ENCODE measurements at places on chromosomes 4 and X.
A peak's percentile ranks its signal among the peaks of the same experiment; 100 is the strongest.

DNA sequence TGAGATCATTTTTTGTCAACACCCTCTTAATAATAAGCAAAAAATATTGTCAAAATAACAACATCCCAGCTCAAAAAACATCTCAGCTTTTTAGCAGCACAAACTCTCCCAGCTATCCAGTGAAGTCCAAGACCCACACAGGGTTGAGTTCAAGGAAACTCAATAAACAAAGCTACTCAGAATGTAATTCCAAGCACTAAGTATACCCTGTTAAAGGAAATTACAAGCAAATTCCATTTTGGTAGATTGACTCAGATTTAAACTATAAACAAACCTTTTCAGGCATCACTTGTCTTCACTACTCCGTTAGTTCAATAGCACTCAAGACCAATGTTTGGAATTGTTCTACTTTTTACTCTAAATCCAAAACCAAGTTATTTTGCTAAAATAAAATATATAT lies 506.0 kb upstream of the INTU start:
- no peak for ATAC-seq

- no peak for ATAC-seq
These were observed 15.8 kb upstream of the LEF1 start for GRCh38 chr4:108184453-108185049.

GRCh38 chr4:53010318-53010717 lies 148.2 kb downstream of the RASL11B start:
- no peak for ATAC-seq

GRCh38 chrX:34576864-34577263 lies 80.2 kb downstream of the TMEM47 start:
- no peak for ATAC-seq

- no peak for ATAC-seq
These were observed 321.1 kb downstream of the NKX6-1 start for GRCh38 chr4:84177831-84178542.

DNA sequence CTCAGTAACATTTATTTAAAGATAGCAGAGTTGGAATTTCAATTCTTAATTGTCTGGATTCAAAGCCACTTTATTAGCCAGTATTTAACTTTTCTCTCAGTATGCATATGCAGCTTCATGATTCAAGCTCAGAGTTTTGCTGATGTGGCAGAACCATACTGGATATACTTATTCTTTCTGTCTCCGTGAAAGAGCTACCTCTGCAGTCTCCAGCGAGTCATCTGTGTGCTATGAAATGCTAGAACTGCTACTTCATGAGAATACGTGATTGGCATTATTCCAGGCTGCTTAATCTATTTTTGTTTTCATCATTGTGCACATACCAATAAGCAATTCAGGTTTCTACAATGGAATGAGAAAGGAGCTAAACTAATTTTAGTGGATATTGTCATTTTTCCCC lies 743.7 kb downstream of the C4orf33 start:
- no peak for ATAC-seq

- no peak for ATAC-seq
These were observed 52.5 kb downstream of the SYNPO2 start for GRCh38 chr4:118941149-118941548.

- ATAC-seq = no peak
These were observed 2.0 kb upstream of the CDK16 start for GRCh38 chrX:47216393-47216925.

DNA sequence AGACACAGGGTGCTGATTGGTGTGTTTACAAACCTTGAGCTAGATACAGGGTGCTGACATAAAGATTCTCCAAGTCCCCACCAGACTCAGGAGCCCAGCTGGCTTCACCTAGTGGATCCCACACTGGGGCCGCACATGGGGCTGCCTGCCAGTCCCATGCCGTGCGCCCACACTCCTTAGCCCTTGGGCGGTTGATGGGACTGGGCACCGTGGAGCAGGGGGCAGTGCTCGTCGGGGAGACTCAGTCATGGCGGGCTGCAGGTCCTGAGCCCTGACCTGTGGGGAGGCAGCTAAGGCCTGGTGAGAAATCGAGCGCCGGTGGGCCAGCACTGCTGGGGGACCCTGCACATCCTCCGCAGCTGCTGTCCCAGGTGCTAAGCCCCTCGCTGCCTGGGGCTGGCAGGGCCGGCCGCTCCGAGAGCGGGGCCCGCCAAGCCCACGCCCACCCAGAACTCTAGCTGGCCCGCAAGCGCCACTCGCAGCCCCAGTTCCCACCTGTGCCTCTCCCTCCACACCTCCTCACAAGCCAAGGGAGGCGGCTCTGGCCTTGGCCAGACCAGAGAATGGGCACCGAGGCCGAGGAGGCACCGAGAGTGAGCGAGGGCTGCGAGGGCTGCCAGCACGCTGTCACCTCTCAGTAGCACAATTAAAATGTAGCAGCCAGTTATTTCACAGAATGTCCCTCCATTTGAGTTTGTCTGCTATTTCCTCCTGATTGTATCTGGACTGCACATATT lies 76.1 kb upstream of the PNPLA4 start:
- ATAC-seq = no peak

GRCh38 chr4:152536545-152537182 lies 772 bp upstream of the FBXW7 start:
- peak; percentile 43 for ATAC-seq

DNA sequence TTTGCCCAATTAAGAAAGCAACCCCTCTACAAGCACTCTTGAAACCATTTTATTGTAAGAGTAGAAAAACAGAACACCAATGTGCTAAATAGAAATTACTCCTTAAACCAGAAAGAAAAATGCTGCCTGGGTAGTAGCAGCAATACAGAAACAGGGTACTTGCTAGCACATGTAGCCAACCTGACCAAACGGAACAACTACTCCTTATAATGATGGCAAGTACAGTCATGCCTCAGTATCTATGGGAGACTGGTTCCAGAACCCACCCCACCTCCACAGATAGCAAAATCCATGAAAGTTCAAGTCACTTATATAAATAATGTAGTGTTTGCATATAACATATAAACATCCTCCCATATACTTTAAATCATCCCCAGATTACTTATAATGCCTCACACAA lies 168.8 kb downstream of the ATRX start:
- ATAC-seq = no peak

- ATAC-seq = no peak
These were observed 22.2 kb downstream of the SATL1 start for GRCh38 chrX:85221361-85221760.

- no peak for ATAC-seq
These were observed 62.4 kb upstream of the NDP start for GRCh38 chrX:44035571-44035970.

- ATAC-seq = peak; percentile 71
These were observed 133.0 kb upstream of the TMLHE start for GRCh38 chrX:155745792-155746191.

GRCh38 chr4:15001248-15001868 lies 923 bp upstream of the CPEB2 start:
- peak; percentile 44 for ATAC-seq

- ATAC-seq = peak; percentile 94
These were observed 117.0 kb downstream of the DHRSX start for GRCh38 chrX:2383735-2384134.

DNA sequence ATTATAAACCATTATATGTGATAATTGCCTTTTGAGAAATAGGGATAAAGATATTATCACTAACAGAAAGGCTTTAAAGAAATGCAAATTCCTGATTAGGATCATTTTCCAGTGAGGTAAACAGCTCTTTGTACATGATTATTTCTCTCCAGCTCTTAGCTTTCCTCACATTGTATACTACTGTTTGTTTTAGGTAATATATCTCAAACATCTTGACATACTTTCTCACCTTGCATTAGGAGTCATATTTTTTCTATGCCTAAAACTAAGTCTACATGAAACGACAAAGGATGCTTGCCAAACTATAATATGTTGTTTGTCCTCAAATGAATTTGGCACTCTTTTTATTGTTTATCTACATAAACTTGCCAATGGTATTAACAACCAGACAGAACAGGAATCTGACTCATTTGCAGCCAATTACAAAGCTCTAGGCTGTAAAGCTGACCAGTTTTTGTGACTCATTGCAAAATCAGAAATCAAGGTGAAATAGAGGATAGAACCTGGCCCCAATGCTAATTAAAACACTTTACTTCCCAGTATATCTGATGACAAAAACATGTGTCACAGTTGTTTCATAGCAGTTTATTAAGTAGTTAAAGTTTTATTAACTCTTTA lies 107.0 kb downstream of the IQCM start:
- ATAC-seq = peak; percentile 96

- no peak for ATAC-seq
These were observed 93.3 kb downstream of the HMX1 start for GRCh38 chr4:8778291-8778690.

GRCh38 chrX:31449081-31449480 lies 377.2 kb upstream of the FTHL17 start:
- no peak for ATAC-seq

DNA sequence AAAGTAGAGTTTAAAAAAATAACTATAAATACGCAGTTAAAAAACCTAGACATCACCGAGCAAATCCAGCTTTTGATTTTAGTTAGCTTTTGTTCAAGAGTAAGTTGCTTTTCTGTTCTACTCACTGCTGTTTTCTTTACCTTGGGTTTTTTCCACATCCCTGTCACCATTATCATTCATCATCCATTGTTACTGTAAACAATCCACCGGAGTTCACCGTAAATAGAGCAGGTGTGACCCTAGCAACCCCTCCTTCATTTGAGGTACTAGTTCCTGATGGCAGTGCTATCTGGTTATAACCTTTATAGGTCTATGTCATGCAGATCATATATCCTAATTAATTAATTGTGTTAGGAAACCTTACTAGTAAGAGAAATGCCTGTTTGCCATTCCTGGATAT lies 43.0 kb upstream of the TEX13D start:
- no peak for ATAC-seq

GRCh38 chrX:12315526-12315925 lies 177.3 kb downstream of the FRMPD4 start:
- no peak for ATAC-seq

- ATAC-seq = no peak
These were observed 114.0 kb downstream of the ZAR1 start for GRCh38 chr4:48604041-48604440.

- no peak for ATAC-seq
These were observed 320.1 kb upstream of the NDST4 start for GRCh38 chr4:115433491-115433890.

- ATAC-seq = no peak
These were observed 9.0 kb downstream of the DOCK11 start for GRCh38 chrX:118504581-118504980.

GRCh38 chr4:128858879-128859671 lies 49.6 kb downstream of the JADE1 start:
- ATAC-seq = no peak

GRCh38 chr4:108337923-108338322 lies 169.2 kb upstream of the LEF1 start:
- no peak for ATAC-seq

DNA sequence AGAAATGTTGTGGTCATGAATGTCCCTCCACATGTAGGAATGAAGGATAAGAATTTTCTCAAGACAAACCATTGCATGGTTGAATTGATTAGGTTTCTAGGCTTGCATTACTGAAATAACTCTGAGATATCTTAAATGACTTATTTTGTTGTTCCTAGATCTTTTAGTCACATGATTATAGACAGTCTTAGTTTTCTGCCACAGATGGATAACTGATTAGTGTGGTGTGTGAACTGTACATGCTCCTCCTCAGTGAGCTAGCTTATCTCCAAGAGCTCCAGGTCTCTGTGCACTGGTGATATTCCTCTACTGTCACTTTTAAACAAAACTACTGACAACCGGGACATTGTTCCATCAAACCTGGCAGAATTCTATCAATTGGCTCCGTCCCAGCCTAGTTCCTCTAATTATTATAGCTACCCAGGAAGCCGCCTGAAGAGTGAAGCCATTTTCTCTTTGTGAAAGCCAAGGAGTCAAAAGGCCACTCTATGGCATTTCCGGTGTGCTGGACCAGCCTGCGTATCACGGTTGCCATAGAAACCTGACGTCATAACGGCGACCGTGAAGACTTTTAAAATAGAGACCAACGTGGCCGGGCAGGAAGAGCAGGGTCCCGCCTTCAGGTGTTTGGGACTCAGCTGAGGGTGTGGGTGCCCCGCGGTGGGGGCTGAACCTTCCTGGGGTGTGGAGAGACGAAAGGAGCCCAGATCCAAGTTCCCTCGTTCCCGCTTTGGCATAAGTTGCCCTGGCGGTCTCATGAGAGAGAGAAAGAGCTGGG lies 28.1 kb downstream of the BEX3 start:
- ATAC-seq = peak; percentile 23

GRCh38 chr4:151659601-151660364 lies 101.0 kb downstream of the GATB start:
- ATAC-seq = no peak

DNA sequence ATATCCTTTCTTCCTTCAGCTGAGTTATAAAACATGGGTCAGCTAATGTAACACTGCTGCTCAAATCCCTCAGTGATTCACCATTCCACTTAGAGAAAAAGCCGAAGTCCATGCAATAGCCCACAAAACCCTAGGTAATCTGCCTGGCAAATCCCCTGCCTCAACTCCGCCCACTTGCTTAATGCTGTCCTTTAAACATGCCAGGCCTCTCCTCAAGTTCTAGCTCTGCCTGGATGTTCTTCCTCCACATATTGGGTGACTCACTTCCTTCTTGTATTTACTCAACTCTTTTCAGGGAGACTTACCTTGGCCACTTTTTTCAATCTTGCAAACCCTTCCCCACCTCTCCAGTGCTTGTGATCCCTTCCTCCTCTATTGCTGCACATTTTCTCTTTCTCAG lies 89.8 kb downstream of the EMCN start:
- peak; percentile 99 for ATAC-seq

DNA sequence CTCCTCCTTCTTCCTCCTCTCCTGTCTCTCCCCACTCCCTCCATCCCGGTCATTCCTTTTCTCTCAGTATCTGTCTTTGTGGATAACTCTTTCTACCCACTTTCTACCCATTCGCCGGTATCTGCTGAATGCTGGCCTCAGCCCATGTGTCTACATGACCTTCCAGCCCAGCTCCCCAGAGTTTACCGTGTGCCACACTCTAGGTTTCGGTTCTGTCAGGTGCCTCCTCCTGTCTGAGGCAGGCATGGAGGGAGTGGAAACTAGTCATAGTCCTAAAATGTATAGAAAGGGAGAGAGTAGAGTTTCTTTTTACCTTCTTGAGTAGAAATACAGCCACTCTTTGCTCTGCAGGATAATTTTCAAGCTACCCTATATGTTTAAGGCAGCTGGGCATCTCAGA lies 33.5 kb upstream of the SCRG1 start:
- ATAC-seq = no peak

DNA sequence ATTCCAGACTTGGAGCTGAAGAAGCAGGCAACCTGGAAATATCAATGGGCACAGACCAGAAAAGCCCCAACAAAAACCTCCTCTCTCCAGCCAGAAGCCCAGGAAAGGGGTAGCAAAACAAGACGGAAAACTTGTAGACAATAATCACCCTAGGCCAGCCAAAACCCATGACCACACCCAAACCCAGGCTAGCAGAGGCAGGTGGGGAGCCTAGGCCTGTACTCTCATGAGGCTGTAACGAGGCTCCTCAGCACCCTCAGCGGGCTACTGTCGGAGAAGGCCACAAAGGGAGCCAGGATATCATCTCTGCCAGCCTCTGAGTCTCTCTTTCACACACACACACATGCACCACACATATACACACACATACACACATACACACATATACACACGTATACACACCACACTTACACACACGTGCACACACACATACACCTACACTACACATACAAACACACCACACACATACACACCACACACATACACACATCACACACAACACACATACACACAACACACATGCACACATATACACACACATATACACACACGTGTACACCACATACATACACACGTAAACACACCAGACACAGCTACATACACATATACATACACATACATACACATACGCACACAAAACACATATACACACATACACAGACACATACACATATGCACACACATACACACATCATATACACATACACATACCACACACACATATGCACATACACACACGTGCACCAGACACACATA lies 90.6 kb downstream of the FHDC1 start:
- ATAC-seq = no peak
